Activated CD4-positive, alpha-beta T cell treated with anti-CD3 and anti-CD28 coated beads, Interleukin-2, amount 50 U/mL, for 24 hours (primary cell): ENCODE measurements at places on chromosomes 7 and 10.

DNA sequence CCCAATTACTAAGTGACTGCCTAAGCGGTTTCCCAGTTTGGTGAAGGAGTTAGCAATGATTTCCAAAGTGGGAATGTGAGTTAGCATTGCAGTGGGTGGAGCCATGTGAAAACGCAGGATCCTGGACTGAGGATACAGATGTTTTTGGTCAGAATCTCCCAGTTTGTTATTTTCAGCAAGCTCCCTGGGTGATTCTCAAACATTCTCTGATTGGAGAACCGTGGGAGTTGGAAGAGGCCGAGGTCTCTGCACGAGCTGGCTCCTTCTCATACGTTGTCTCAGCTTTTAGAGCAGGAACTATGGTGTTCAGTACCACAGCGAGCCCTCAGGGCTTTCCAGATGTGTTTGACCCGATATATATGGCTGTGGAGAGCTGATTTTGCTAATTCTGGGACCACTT, 396.5 kb upstream of the NPVF start:
- DNase-seq, result no peak

GRCh38 chr10:97914837-97915211, 65.2 kb downstream of the GOLGA7B start:
- peak; percentile 62 for DNase-seq

DNA sequence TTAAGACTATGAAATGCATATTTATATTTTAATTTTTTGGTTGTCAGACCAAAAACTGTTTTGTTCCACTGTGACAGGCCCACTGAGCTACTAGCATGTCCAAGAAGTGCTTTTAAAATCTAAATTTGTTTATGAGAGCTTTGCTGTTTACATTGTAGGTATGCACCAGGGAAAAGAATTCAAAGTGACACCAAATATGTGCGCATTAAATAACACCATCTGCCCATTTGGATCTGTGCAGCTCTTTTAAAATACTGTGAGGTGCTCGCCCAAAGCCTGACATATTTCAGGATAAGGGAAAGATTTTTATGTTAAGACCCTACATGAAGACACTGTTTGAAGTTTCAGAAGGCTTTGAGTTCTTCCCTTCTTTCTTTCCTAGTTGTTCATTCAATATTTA, 162.9 kb downstream of the ST7 start:
- DNase-seq, result no peak

DNA sequence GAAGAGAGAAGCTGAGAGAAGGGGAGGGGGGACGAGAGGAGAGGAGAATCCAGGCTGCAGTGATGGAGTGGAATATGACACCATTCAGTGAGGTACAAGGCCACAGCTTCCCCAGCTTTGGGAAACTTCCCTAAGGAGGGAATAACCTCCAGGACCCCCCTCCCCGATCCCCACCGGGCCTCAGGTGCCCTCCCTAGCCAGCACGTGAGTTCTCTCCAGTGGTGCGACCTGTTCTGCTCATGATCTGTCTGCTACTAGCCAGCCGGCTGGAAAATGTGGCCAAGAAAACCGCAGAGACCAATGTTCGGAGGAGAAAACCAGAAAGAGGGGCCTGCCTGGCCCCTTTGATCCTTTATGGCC, 39.9 kb upstream of the AGK start:
- DNase-seq, result no peak

GRCh38 chr7:66206119-66206933, 1.2 kb downstream of the TPST1 start:
- DNase-seq, result no peak

GRCh38 chr7:17910377-17910776, 29.9 kb downstream of the SNX13 start:
- no peak for DNase-seq

DNA sequence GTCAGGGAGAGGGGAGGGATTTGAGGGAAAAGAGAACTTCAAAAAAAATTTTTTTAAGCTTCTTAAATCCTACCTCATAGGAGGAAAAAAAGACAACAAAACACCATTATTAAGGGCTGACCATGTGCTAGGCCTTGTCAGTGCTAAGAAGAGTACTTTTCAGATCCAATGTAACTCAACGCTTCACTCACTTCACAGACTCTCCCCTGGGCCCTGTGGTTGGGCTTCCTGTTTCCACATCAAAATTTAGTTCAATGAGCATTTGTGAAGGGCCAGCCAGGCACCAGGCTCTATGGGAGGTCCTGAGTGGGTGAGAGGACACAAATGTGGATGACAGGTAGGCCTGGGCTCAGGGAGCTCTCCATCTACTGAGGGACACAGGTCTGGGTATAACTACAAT, 249.8 kb downstream of the PTEN start:
- DNase-seq, result no peak

DNA sequence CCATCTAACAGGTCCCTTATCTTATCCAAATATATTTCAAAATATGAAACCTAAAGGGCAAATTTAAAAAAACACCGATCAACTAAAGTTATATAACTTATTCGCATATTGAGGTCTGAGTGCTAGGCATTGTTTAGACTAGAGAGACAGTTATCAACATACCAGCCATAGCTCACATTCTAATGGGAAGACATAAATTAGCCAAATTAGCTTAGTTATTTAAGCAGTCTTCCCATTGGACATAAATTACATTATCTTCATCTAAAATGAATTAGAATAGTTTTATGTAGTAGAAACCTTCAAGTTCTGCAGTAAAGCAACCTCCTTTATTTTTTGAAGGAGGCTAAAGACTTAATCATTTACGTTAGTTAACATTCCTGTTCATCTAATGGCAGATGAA, 17.4 kb downstream of the KIF5B start:
- no peak for DNase-seq

- DNase-seq, result no peak
These were observed 156.7 kb downstream of the RAPGEF5 start for GRCh38 chr7:22200238-22200637.

GRCh38 chr10:82961864-82962263, 1086.9 kb downstream of the NRG3 start:
- no peak for DNase-seq

DNA sequence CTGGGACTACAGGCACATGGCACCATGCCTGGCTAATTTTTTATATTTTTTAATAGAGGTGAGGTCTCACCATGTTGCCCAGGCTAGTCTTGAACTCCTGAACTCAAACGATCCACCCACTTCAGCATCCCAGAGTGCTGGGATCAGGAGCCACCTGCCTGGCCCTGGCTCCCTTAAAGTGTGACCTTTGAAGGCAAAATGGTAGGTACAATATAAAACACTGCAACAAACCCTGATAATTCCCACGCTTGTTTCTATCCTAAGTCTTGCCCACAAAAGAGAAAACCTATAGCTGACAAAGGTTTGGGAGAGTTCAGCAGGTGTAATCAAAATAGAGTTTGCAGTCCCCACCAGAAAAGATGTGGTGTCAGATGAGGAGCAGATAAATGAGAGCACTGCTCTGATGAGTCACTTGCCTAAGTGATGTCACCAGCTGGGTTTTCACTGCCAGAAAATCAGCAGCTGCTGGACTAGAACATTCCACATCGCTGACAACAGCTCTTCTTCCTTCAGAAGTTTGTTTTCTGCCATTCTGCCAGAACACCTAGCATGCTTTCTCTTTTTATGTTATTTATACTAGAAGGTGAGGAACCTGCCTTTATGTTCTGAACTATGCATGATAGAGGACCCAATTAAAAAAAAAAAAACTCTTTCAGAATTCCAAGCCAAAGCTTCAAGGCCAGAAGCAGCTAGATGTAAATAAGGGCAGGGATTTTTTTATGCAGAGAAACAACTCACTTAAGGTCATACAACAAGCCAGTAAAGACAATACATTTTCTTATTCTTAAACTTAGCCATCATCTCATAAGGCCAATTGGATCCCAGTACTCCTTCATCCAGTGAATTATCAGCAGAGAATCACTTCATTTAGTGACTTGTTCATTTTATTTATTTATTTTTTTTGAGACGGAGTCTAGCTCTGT, 18.0 kb downstream of the PURB start:
- no peak for DNase-seq
